8988T (cell line): ENCODE measurements at places on chromosomes 6 and 20.

DNA sequence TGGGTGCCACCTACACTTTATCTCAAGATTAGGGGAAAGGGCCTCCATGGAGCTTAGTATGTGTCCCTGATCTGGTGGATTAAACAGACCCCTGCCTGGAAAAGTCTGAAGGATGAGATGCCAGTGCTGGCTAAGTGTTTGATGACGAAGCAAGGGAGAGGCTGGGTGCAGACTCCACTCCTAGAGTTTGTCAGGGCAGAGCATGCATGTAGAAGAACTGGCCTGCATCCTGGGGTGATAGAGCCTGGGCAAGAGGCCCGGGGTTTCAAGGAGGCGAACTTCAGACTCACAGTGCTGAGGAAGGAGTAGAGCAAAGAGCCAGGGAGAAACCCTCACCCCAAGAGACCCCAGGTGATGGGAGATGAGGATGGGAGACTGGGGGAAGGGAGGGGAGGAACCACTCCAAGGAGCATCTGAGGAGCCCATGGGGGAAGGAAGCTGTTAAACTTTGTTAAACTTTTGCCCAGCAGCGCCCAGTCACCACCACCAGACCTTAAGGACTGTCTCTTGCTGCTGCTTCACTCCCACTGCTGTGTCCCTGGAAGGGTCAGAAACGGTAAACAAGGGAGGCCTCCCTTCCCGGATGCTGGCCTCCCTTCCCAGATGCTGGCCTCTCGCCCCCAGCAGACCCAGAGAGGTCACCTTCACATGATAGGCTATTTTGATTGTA lies 61.6 kb downstream of the RPRD1B start:
- DNase-seq: no peak

GRCh38 chr20:51766994-51767866 lies 960 bp downstream of the ATP9A start:
- peak; percentile 95 for DNase-seq

DNA sequence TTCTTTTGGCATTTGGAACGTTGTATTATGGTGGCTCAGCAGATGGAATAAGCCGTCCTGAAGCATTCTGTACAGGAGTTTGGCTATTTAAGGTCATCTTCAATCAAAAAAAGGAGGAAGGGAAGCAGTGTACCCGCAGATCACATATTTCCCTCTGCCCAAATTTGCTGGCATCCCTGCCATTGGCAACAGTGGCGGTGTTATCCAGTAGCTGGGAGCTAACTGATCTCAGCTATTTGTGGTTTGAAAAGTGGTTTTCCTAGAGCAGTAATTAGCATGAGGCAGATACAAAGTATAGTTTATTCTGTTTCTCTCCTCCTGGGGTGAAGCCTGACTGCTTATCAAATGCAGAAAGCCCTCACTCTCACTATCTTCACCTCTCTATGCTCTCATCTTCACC lies 576.8 kb downstream of the QKI start:
- no peak for DNase-seq

- DNase-seq: no peak
These were observed 126.8 kb upstream of the BEND6 start for GRCh38 chr6:56827908-56828649.

DNA sequence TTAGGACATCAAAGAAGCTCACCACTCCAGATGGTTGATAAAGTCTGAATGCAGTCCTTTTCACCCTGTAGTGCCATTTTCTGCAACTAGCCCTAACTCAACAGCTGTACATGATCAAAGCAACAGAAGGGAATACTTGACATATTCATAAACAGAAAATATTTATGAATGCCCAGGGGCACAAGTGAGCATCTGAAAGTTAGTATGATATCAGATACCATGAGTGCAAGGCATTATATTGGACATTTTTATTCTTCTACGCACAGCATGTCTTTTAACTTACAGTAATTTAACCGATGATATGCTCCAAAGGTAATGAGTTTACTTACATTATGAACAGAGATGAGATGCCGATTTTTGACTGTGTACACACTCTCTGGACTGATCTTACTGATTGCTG lies 142.0 kb downstream of the MCHR2 start:
- DNase-seq: no peak

DNA sequence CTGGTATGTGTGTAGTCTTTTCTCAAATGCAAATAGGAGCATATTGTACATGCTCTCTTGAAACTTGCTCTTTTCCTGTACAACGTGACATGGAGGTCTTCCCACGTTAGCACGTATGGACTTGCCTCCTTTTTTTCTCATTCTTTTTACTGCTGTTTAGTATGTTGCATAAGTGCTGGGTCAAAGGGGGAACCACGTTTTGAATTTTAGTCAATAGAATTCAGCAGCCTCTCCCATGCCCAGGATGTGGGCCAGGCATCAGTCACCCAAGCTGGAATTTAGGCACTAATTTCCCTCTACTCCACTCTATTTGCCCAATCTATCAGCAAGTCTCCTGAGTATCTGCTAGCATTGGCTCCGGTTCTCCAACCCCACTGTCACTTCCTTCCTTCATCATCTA lies 41.5 kb upstream of the RNF24 start:
- DNase-seq: no peak

DNA sequence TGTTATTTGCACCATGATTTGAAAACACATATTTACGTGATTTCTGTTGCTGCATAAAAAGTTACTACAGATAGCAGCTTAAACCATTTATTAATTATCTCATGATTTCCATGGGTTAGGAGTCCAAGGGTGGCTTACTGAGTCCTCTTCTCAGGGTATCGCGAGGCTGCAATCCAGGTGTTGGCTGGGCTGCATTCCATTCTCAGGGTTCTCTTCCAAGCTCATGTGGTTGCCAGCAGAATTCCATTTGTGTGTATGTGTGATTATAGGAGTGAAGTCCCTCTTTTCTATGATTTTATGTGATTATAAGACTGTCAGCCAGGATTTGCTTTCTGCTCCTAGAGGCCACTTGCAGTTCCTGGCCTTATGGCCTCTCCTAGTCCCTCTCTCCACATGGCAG lies 135.1 kb downstream of the FAM83B start:
- no peak for DNase-seq

GRCh38 chr6:142942805-142943227 lies 2.2 kb downstream of the HIVEP2 start:
- DNase-seq: no peak

- DNase-seq: no peak
These were observed 206.7 kb upstream of the SULF2 start for GRCh38 chr20:47991875-47992488.

- DNase-seq: no peak
These were observed 25.1 kb downstream of the SERPINB9 start for GRCh38 chr6:2877960-2878359.

DNA sequence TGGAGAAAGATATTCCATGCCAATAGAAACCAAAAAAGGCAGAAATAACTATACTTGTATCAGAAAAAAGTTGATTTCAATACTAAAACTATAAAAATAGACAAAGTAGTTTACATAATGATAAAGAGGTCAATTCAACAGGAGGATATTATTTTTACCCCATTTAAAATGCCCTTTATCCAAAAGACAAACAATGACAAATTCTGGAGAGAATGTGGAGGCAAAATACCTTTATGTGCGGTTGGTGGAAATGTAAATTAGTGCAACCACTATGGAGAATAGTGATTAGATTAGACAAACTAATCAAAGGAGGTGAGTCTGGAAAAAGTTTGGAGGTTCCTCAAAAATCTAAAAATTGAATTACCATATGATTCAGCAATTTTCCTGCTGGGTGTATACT lies 1262.3 kb downstream of the GRIK2 start:
- DNase-seq: no peak

GRCh38 chr6:15961635-15962448 lies 167.0 kb upstream of the MYLIP start:
- no peak for DNase-seq

- DNase-seq: no peak
These were observed 50.4 kb downstream of the NOL4L start for GRCh38 chr20:32534661-32535240.

GRCh38 chr6:107555449-107555848 lies 65.5 kb downstream of the SOBP start:
- DNase-seq: no peak
